HTR-8/SVneo (cell line): ENCODE measurements at places on chromosomes 6 and 20.
A peak's percentile ranks its signal among the peaks of the same experiment; 100 is the strongest.

GRCh38 chr6:44715188-44715587, 327.7 kb downstream of the CDC5L start:
- DNase-seq: no peak

GRCh38 chr6:157268396-157268795, 54.9 kb downstream of the TMEM242 start:
- no peak for DNase-seq

DNA sequence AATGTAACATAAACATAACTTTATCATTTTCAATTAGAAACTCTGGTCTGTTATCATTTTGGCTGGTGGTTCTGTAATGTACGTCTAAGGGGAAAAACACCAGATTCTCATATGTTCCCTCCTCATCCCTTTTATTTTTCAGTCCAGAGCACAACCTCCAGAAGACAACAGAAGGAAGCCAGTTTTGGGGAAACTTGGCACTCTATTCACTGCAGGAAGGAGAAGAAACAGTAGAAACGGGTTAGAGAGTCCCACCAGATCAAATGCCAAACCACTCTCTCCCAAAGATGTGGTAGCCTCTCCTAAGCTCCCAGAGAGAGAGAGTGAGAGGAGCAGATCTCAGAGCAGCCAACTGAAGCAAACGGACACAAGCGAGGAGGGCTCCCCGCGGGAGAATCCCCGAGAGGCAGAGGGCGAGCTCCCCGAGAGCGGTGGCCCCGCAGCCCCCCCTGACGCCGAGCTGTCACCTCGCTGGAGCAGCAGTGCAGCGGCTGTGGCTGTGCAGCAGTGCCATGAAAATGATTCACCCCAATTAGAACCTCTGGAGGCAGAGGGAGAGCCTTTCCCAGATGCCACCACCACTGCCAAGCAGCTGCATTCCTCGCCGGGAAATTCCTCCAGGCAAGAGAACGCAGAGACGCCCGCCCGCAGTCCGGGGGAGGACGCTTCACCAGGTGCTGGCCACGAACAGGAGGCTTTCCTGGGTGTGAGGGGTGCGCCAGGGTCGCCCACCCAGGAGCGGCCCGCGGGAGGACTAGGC, 117.8 kb downstream of the RTN4IP1 start:
- no peak for DNase-seq

- no peak for DNase-seq
Measured at GRCh38 chr20:32474009-32474716, 111.0 kb downstream of the NOL4L start.

- DNase-seq: no peak
Measured at GRCh38 chr20:50600281-50600895, 90.2 kb downstream of the PTPN1 start.

DNA sequence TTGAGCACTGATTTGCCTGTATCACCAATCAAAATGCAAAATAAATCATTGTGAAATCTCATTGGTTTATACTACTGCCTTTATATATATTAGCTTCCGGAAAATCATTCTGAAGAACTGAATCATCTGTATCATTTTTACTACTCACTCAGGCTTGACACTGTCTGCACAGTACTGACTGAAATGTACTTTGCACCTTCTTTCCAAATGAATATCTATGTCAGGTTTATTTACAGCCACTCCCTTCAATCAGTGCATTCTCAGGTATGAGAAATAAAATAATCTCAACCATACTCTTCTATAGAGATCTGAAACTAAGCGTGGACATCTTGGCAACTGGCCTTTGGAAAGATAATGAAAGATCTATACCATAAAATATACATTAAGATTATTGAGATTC, 2.7 kb downstream of the KHDRBS2 start:
- DNase-seq: no peak

DNA sequence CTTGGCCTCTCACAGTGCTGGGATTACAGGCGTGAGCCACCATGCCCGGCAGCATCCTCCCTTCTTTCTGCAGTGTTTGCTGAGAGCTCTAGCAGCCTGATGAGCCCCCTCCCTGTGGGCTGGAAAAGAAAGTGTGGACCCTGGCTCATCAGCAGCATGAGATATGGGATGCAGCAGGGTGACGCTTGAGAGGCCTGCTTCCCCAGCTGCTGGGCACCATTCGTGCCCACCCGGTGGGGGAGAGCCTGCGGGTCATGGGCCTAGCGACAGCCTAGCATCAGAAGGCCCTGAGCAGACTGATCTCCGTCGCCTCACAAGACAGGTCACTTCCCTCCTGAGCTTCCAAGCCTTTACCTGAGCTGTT, 16.0 kb upstream of the CCDC167 start:
- DNase-seq: no peak

DNA sequence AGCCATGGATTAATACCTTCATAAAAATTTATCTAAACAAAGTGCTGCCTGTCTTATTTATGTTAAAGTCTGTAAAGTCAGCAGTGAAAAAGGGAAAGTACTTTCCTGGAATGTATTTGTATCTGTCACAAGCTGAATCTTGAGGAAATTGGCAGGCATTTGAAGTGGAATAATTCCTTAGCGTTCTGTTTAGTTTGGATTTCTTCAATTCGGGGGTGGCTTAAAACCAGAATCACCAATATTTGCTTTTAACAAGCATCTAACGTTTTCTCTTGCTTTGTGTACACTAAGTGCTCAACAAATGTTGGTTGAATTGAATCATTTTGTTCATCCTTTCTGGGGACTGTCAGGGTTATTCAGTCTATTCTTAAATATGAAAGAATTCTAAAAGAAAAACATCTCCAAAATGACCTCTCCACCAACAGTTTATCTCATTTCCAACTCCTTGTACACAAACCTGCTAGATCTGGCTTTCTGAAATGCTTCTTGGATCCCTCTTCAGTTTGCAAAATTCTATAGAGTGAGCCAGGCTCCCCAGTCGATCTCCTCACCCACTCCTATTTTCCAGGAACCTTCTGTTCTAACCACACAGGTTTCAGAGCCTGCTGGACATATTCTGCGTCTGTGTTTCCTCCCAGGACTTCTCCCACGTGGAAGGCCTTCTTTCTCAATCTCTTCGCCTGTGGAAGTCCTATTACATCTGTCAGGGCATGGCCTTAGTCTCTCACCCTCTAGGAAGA, 2.0 kb upstream of the NPEPL1 start:
- DNase-seq: no peak

- no peak for DNase-seq
Measured at GRCh38 chr6:97052896-97053295, 128.4 kb downstream of the KLHL32 start.

DNA sequence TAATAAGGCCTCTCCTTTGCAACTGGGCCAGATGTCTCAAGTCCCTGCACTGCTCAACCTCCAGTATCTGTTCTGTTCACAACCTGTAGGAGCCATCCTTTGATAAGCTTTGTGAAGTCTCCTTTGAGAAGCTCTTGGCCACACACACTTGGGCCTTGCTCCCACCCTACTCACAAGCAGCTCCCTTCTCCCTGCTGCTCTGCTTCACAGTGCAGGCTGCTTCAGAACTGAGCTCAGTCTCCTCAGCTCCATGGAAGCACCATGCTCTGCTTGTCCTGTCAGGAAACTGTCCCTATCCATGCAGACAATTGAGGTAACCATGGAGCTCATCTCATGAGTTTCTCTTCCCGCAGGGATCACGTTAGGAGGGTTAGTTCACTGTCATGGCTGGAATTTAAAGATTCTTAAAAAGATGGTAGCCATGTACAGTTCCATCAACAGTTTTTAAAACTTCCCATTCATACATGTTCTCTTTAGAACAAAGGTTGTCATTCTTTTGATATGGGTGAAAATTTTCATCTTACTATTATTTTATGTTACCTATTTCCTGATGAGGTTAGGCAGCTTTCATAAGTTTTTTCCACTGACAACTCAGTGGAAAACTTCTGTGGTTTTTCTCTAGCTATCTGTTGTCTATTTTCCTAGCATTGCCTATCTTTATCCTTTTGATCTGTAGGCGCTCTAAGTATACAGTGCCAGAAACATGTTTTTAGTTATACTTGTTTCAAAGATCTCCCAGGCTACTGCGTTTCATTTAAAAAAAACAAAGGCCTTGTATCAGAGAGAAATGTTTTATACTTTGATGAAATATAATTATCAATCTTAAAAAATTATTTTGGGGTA, 62.6 kb downstream of the AK9 start:
- DNase-seq: no peak

- DNase-seq: peak; percentile 82
Measured at GRCh38 chr6:39892490-39893129, 41.7 kb downstream of the MOCS1 start.

GRCh38 chr6:157521362-157522335, 140.7 kb downstream of the ZDHHC14 start:
- no peak for DNase-seq

GRCh38 chr20:22663528-22664025, 79.2 kb upstream of the FOXA2 start:
- no peak for DNase-seq

- no peak for DNase-seq
Measured at GRCh38 chr6:138309695-138310094, 68.0 kb upstream of the SMIM28 start.

DNA sequence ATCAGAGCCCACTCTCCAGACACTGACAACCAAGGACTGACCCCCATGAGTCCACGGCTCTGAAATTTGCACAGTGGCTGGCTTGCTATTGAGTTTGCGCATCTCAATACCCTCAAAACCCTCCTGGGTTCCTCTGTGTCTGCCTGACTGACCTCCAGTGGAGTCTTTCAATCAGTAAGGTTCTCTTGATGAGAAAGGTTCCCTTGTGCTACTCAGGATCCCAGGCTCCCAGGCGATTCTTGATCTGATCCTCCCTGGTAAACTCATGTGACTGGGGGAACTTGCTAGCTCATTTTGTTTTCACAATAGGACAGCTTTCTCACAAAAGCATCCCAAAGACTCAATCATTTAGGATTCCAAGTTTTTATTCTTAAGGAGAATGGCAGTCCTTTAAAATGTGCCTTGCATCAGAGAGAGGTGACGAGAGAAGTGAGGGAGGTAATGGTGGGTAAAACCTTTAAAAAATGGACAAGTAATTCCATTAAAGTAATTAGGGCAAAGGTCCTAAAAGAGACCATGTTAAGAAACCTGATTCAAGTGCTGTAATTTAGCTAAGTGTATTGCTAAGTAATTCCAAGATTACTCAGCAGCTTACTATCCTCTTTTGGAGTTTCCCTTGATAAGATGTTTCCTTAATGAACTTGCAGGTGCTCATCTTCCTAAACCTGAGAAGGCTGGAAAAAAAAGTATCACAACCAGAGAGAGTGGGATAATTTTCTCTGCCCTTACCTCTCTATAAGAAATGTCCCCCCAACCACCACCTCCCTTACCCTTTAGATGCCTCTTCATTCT, 304.7 kb upstream of the SGK1 start:
- DNase-seq: no peak

DNA sequence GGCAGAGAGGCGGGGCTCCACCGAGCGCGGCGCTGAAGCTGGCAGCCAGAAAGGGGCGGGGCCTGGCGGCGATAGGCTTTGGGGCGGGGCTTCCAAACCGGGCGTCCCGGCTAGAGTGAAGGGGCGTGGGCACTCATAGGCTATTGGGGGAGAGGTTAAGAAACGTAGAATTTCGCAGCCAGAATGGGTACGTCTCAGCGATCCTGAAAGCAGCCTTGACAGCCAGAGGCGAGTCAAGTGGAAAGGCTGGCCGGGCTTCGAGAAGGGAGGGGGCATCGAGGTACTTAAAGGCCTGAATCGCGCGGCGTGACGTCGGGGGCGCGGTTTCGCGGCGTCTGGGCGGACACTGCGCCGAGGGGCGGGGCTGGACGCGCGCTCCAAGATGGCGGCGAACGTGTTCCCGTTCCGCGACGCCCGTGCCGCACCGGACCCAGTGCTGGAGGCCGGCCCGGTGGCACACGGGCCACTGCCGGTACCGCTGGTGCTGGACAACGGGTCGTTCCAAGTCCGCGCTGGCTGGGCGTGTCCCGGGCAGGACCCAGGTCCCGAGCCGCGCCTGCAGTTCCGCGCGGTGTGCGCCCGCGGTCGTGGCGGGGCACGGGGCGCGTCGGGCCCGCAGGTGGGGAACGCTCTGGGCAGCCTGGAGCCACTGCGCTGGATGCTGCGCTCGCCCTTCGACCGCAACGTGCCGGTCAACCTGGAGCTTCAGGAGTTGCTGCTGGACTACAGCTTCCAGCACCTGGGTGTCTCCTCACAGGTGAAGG, at the start of gene ACTR5:
Gene ACTR5, plus strand, starts transcription at position 364 of the 764 bp plus-strand sequence. Its CDS starts 19 bp downstream, at position 383.
- DNase-seq: peak; percentile 98

DNA sequence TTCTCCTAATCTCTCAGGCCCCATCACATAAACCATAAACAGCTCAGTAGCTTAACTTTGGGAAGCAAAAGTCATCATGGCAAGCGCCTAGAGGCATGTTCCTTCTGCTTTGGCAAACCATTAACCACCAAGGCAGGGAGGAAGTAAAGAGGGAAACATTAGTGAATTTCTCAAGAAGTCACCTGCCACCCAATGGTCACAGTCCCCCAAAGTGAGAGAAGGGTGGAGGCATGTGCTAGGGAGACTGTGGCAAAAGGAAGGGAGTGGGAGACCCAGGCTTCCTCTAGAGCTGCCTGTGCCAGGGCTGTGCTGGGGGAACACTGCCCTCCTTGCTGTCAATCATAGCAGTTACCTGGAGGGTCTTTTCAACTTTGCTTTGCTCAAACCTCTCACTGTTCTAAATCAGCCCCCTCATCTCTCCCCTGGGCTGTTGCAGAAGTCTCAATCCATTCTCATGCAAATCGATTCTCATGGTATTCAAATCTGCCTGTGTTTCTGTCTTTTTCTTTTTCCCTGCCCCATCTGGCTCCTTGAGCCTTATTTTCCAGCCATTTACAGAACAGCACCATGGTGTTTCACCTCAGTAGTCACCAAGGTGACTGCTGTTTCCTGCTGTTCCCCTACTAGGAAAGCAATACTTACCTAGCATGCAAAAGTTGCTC, 1.8 kb upstream of the RNF24 start:
- no peak for DNase-seq
